Smooth muscle cell of the pulmonary artery (primary cell): ENCODE measurements at places on chromosomes 2 and 18. TPM values are rescaled to one million over a fixed set of nuclear protein-coding genes. Genes with fewer than 3 reads are reported as not detected.

The SETBP1 gene
- total RNA-seq: 3.3 and 5.5 TPM in 2 replicates

The MAL gene
- total RNA-seq: not detected in 2 replicates

The CHST9 gene
- total RNA-seq: not detected in 2 replicates

The INPP1 gene
- total RNA-seq: 7.2 and 8.0 TPM in 2 replicates

The TRIM54 gene
- total RNA-seq: 0.10 TPM in 1 of 2 replicates, not detected in the other

The FECH gene
- total RNA-seq: 30.4 and 57.7 TPM in 2 replicates

The TSHZ1 gene
- total RNA-seq: 4.2 and 6.1 TPM in 2 replicates

The RIT2 gene
- total RNA-seq: not detected in 2 replicates

The IL1F10 gene
- not detected in 2 replicates for total RNA-seq

The CDH19 gene
- 0.33 and 4.3 TPM in 2 replicates for total RNA-seq

The KCNE4 gene
- total RNA-seq: 37.7 and 120 TPM in 2 replicates

The PLA2R1 gene
- total RNA-seq: 23.3 and 33.7 TPM in 2 replicates

The TEX44 gene
- not detected in 2 replicates for total RNA-seq
